ENCODE measurements at places on chromosomes 5 and 9.

- DNase-seq = no peak
- H3K36me3 ChIP-seq = no peaks in the 10 kb centered on the region
- H3K4me3 ChIP-seq = no peak overlapping the region
- H3K27ac ChIP-seq = no peak overlapping the region
- H3K27me3 ChIP-seq = peaks cover 73% of the 10 kb centered on the region
Observed at GRCh38 chr9:122172131-122172530, 12.4 kb downstream of the MORN5 start.

- DNase-seq = no peak
- peaks cover 5% of the 10 kb centered on the region for H3K4me1 ChIP-seq
- peaks cover 3% of the 10 kb centered on the region for H3K27me3 ChIP-seq
- no peak overlapping the region for H3K27ac ChIP-seq
Observed at GRCh38 chr5:16953729-16954128, 17.6 kb upstream of the MYO10 start.

DNA sequence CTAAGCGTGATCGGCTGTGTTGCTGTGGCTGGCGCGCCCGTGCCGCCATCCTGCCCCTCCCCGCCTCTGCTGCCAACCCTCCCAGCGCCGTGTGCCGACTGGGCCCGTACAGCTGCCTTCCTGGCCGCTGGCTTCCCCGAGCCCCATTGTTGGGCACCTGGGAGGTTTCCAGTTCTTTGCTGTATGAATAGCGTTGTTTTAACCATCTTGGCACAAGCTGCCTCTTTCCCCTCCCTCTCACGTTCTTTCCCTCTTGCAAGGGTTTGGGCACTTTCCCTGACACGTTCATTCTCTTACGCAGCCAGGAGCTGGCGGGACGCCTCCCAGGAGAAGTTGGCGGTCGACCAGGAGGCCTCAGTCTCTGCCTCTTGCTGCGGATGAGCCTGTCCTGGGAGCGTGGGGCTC is 43.1 kb upstream of the RXRA start:
- H3K36me3 ChIP-seq = no peaks in the 10 kb centered on the region
- peaks cover 25% of the 10 kb centered on the region for H3K27me3 ChIP-seq
- H3K4me1 ChIP-seq = peaks cover 38% of the 10 kb centered on the region

DNA sequence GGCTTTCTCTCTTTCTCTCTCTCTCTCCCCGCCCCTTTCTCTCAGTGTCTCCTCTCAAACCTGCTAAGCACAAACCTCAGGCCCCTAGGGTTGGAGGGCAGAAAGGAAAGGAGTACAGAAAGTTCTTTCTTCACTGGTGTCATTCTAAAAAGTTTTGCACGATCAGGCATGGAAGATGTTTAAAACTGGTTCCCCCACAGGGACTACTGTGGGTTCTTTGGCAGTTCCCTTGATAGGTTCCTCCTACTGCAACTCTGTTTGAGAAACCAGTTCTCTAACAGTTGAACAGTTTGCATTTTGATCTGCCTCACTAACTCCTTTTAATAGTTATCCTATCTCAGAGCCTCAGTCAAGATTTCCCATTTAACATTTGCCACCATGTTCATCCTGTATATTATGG is 82.9 kb downstream of the CDO1 start:
- peaks cover 17% of the 10 kb centered on the region for H3K4me1 ChIP-seq
- H3K27me3 ChIP-seq = peaks cover 4% of the 10 kb centered on the region
- H3K27ac ChIP-seq = peak overlapping the region; percentile 91

DNA sequence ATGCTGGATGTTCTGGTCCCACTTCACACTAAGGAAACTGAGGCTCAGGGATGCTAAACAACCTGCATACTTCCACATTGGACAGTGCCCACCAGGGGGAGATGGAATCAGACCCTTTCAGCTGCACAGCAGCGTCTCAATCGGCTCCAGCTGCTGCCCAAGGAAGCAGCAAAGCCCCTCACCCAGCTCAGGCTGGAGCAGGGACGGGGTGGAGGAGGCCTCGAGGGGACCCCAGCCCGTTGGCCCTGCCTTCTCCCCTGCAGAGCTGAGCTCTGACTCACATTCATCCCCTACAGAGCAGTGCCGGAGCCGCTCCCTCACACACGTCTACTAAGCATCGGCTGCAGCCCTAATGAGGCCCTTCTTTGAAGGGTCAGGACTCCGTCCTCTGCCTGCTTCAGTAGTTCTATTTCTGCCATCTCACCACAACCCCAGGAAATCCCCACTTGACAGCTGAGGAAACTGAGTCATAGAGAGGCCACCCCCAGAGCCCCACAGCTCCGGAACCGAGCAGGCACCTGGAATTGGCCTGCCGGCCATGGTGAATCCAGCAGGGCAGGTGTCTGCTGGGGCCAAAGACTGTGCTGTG is 21.5 kb upstream of the SUSD3 start:
- no peak overlapping the region for H3K27ac ChIP-seq
- no peaks in the 10 kb centered on the region for H3K36me3 ChIP-seq
- H3K27me3 ChIP-seq = peaks cover 4% of the 10 kb centered on the region
- H3K4me1 ChIP-seq = peaks cover 36% of the 10 kb centered on the region
- no peak for DNase-seq

DNA sequence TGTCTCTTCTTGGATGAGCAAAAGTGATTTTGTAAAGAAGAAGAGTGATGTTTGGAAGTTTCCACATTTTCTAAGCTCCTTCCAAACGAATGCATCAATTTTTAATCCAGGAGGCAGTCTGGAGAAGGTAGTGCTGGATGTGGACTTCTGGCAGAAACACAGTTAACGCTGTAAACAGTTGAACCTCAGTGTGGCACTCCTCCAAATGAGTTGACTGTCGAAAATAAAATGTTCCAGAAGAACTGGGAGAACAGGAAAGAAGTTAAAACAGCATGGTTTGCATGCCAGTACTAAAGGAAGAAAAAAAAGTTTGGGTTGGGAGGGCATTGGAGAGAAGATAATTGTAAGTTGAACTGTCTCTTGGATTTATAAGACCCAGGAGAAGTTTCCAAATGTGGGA is 6.5 kb downstream of the ZNF462 start:
- no peaks in the 10 kb centered on the region for H3K27me3 ChIP-seq
- peaks cover 62% of the 10 kb centered on the region for H3K4me1 ChIP-seq
- no peak for DNase-seq
- peaks cover 82% of the 10 kb centered on the region for H3K36me3 ChIP-seq

DNA sequence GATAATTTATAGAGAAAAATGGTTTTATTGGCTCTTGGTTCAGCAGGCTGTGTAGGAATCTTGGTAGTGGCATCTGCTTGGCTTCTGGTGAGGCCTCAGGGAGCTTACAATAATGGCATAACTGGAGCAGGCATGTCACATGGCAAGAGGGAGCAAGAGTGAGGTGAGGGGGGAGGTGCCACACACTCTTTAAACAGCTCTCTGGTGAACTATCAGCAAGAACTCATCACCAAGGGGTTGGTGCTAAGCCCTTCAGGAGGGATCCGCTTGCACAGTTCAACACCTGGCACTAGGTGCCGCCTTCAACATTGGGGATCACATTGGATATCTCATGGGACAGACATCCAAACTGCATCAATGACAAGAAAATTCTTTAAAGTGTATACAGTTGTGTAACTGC is 10.5 kb downstream of the GPBP1 start:
- H3K4me1 ChIP-seq = peaks cover 39% of the 10 kb centered on the region
- H3K27ac ChIP-seq = no peak overlapping the region
- no peaks in the 10 kb centered on the region for H3K27me3 ChIP-seq

DNA sequence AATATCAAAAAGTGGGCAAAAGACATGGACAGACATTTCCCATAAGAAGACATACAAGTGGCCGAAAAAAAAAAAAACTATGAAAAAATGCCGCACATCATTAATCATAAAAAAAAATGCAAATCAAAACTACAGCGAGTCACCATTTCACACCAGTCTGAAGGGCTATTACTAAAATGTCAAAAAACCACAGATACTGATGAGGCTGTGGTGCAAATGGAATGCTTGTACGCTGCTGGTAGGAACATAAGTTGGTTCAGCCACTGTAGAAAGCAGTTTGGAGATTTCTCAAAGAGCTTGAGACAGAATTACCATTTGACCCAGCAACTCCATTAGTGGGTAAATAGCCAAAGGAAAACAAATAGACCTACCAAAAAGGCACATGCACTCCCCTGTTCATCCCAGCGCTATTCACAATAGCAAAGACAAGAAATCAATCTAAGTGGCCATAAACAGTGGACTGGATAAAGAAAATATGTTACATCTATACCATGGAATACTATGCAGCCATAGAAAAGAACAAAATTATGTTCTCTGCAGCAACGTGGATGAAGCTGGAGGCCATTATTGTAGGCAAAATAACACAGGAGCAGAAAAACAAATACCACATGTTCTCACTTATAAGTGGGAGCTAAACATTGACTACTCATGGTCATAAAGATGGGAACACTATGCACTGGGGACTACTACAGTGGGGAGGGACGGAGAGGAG is 110.6 kb upstream of the BOD1 start:
- peaks cover 48% of the 10 kb centered on the region for H3K27me3 ChIP-seq
- no peak overlapping the region for H3K4me3 ChIP-seq
- no peak for DNase-seq
- no peak overlapping the region for H3K27ac ChIP-seq
- no peaks in the 10 kb centered on the region for H3K36me3 ChIP-seq

DNA sequence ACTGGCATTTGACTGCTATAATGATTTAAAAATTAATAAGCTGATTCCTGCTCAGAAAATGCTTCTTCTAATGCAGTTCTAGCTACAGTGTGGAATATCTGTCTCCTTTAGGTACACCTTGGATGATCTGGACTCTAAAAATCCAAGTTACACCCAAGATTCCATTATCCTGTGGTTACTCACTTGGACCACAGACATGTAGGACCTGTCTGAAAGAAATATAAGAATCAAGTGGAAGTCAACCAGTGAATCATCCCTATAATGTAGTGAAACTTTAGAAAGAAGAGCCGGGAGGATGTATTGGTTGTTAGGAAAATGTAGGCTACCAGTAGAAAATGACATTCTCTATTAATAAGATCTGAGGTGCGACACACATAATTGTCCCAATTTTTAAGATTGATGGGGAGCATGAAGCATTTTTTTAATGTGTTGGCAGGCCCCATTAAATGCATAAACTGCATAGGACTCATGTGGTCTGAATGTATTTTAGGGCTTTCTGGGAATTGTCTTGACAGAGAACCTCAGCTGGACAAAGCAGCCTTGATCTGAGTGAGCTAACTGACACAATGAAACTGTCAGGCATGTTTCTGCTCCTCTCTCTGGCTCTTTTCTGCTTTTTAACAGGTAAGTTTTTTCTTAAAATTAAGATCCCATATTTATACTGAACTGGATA is at the start of gene SPINK6:
TSS of gene SPINK6 (plus strand) at position 512 of the 673 bp plus-strand sequence. CDS start at position 567, 55 bp downstream.
- no peak within 1 kb of the TSS for H3K27ac ChIP-seq
- no peaks in the 10 kb centered on the region for H3K27me3 ChIP-seq
- no peaks in the 10 kb centered on the region for H3K4me1 ChIP-seq
- no peaks in the 10 kb centered on the region for H3K36me3 ChIP-seq
- H3K4me3 ChIP-seq = no peak within 1 kb of the TSS
- no peak for DNase-seq

GRCh38 chr5:119171686-119172085 is 100.8 kb downstream of the DMXL1 start:
- H3K4me1 ChIP-seq = no peaks in the 10 kb centered on the region
- no peak overlapping the region for H3K27ac ChIP-seq
- no peak overlapping the region for H3K4me3 ChIP-seq
- no peaks in the 10 kb centered on the region for H3K27me3 ChIP-seq

DNA sequence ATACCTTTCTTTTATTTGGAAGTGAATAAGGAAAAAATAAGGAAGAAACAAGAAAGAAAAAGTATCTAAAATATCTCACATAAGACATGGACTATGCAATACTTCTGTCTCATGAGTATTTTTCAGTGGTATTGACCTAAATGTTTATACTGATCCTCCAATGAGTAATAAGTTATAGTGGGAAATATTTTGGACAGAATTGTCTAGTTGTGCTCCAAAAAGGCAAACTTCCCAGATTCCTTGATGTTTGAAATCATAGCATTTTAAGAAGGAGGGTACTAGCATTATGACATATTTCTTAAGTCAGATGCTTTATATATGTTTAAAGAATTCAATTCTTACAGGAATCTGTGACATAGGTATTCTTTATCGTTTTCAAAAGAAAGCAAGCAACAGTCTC is 34.5 kb upstream of the BASP1 start:
- no peak overlapping the region for H3K4me3 ChIP-seq
- no peak for DNase-seq
- H3K4me1 ChIP-seq = peaks cover 26% of the 10 kb centered on the region
- H3K27ac ChIP-seq = no peak overlapping the region

DNA sequence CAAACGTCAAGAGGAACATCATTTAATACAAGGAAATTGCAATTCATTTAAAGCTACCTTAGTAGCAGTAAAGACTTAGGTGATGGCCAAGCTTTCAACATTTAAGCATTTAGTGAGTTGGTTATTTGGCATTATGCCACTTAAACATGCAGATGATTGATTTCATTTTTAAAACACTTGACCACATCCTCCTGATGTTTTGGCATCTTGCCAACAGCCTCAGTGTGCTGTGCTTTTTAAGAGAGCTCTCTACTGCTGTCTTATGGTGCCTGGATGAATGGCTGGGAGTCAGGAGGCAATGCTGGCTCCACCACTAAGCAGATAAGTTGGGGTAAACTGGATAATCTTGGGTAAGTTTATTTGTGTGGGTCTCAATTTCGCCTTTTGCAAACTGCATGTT is 364.5 kb downstream of the MAN2A1 start:
- H3K4me1 ChIP-seq = no peaks in the 10 kb centered on the region
- H3K4me3 ChIP-seq = no peak overlapping the region
- no peaks in the 10 kb centered on the region for H3K27me3 ChIP-seq
- H3K36me3 ChIP-seq = no peaks in the 10 kb centered on the region

DNA sequence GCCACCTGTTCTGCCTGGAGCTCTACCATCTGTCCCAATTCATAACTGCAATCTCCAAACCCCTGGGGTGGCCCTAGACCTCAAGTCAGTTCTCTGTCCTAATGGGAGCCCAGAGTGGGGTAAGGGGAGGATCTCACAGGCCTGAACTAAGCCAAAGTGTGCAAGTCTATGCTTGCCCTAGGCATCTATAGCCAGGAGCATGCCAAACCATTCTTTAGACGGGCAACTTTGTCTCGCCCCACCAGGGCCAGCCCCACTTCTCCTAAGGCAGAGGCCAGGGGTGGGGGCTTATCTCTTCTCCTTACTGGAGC is 3.3 kb downstream of the ACSL6 start:
- H3K27me3 ChIP-seq = peaks cover 68% of the 10 kb centered on the region
- no peak overlapping the region for H3K27ac ChIP-seq
- no peak overlapping the region for H3K4me3 ChIP-seq
- peaks cover 16% of the 10 kb centered on the region for H3K4me1 ChIP-seq
- DNase-seq = no peak

- H3K4me1 ChIP-seq = peaks cover 5% of the 10 kb centered on the region
- no peaks in the 10 kb centered on the region for H3K36me3 ChIP-seq
- DNase-seq = no peak
- no peak overlapping the region for H3K27ac ChIP-seq
- H3K4me3 ChIP-seq = no peak overlapping the region
Observed at GRCh38 chr5:73791389-73791788, 165.4 kb downstream of the ARHGEF28 start.

GRCh38 chr9:115989831-115990230 is 163.8 kb upstream of the PAPPA start:
- H3K27ac ChIP-seq = no peak overlapping the region
- no peaks in the 10 kb centered on the region for H3K36me3 ChIP-seq
- H3K4me1 ChIP-seq = no peaks in the 10 kb centered on the region
- no peak for DNase-seq
- no peaks in the 10 kb centered on the region for H3K27me3 ChIP-seq

GRCh38 chr9:70478963-70479641 is 64.6 kb upstream of the KLF9 start:
- H3K27ac ChIP-seq = no peak overlapping the region
- peaks cover 37% of the 10 kb centered on the region for H3K4me1 ChIP-seq
- no peak for DNase-seq
- H3K36me3 ChIP-seq = no peaks in the 10 kb centered on the region
- peaks cover 15% of the 10 kb centered on the region for H3K27me3 ChIP-seq
